ENCODE measurements at places on chromosomes 7 and 10.

GRCh38 chr7:87600130-87601124 lies at the start of gene ABCB1:
Gene ABCB1 (minus strand): TSS chr7:87600884. CDS start chr7:87600184, 700 bp downstream.
- DNase-seq, result peak; percentile 64

GRCh38 chr7:141208539-141208938 lies 134.7 kb downstream of the TMEM178B start:
- DNase-seq, result no peak

GRCh38 chr10:133237241-133237587 lies 441 bp upstream of the VENTX start:
- DNase-seq, result no peak

GRCh38 chr10:21993360-21994001 lies 10.0 kb downstream of the DNAJC1 start:
- peak; percentile 61 for DNase-seq

DNA sequence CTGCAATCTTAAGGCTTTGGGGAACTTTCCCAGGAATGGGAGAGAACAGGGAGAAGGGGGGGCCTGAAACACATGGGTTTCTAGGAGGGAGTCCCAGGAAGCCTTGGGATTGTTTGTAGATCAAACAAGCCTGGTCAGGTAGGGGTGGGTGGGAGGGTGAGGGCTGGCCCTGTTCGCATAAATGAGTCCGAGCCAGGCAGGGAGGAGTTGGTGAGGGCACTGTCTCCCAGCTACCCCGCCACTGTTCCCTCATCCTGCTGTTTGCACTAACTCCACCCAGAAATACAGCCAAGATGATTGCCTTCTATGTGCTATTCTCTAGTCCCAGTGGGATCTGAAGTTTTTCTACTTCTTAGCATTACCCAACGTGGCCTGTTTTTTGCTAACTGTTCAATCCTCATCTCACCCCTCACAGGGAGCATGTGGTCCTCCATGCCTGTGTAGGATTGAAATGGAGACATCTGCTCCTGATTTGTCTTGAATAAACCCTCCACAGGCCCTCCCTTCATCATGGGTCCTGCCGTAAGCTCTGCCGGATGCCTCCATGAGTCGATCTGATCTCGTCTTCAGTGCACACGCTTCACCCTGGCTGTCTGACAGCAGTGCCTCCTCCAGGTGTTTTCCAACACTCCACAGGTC lies 257.0 kb downstream of the COBL start:
- no peak for DNase-seq

GRCh38 chr7:2394566-2395082 lies 8.8 kb upstream of the CHST12 start:
- DNase-seq, result no peak

DNA sequence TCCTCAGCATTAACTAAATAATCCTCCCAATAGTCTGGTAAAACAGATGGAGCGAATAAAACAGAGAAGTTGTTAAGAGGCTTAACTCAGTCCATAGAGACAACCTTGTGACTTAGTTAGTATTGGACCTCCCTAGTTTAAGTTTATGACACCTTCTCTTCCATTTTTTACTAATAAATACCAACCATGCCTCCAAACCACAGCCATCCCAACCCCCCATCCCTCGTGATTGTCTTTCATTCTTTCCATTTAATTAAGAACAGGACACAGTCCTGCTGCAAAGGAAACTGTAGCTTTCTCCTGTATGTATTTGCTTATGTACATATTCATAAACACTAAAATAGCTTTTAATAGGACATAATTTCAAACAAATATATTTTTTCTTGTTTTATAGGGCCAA lies 238.2 kb downstream of the SEMA3D start:
- DNase-seq, result no peak

GRCh38 chr7:29851487-29851886 lies 45.2 kb downstream of the WIPF3 start:
- DNase-seq, result no peak

Measured in suppressor macrophage (primary cell).